Stimulated activated CD8-positive, alpha-beta memory T cell treated with anti-CD3 and anti-CD28 coated beads, Interleukin-4, amount 100 ng/mL, for 48 hours (primary cell): ENCODE measurements at places on chromosomes 2 and 18.

DNA sequence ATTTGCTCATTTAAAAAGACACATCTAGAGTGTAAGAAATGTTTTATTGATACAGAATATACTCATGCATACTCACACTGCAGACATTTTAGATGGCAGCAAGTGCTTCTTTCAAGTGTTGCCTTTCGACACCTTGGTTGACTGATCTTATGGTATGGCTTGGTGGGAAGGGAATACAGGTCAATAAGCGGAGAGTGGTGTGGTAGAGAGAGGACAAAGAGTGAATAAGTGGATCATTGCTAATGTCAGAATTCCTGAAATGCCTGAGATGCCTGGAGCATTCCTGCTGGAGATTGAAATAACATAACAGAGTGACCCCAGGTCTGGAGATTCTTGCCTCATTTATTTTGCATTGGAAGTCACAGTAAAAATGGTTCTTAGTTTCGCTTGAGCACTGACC lies 76.7 kb downstream of the RND3 start:
- no peak for DNase-seq

DNA sequence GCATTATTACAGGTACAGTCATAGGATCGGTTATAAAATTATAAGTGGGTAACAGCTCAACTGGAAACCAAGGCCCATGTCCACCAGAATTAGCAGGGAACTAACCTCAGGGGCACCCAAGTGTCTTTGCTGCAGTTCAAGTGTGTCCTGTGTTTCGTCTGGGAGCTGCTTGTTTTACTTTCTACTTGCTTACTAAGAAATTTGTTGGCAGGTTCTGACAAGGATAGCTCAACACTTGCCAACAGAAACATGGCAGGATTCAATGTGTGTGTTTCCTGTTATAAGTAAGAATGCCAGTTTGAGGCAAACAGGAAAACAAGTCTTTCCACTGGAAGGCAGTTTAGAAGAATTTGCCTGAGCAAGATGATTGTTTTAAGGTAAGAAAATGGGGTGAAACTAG lies 104.5 kb downstream of the EPHA4 start:
- DNase-seq = no peak

GRCh38 chr2:111884592-111884964 lies 585 bp upstream of the ANAPC1 start:
- DNase-seq = no peak

DNA sequence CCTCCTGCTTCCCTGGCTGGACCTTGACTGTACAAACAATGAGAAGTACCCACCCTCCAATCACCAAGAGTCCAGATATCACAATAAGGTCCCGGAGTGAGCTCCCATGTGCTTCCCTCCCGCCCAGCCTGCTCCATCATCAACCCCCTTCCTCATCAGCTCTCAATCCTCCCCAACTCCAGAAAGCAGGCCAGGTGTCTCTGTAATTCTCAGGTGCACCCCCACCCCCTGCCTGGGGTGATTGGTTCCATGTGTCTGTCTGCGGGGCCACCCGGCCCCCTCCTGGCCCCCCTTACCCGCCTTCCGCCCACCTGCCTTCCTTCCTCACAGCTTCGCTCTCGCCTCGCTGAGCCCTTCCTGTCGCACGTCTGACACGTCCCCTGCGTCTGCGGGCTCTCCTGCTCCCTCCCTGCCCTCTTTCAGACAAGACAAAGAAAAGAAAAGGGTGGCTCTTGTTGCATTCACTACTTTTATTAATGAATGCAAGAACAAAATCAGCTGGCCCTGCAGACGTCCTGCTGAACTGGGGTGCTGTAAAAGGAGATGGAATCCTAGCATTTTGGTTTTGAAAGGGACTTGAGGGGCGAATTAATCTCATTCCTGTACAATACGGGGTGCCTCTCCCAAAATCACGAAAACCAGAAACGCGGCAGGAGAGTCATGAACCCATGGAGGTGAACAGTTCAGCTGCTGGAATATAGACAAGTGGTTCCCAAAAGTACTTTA lies 26.5 kb upstream of the IGFBP2 start:
- DNase-seq = peak; percentile 83

- DNase-seq = no peak
Observed at GRCh38 chr2:30886080-30886479, 78.8 kb upstream of the CAPN13 start.

- no peak for DNase-seq
Observed at GRCh38 chr2:34991508-34992274, 1363.9 kb upstream of the CRIM1 start.

- no peak for DNase-seq
Observed at GRCh38 chr2:176648700-176649297, 379.6 kb downstream of the MTX2 start.

DNA sequence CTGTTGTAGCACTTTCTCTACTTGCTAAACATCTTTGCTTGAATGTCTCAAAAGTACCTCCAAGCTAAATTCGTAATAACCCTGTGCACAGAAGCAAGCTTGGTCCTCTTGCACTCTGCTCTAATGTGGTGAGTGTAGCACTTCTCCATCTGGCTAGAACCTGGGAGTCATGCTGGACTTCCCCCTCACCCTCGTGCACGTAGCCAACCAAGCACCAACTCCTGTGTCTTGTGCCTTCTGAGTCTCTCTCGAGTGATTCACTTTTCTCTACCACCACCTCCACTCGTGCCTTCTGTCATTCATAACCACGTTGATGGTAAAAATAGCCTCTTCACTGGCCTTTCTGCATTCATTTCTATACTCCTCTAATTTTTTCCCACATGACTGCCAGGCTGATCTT lies 91.9 kb upstream of the KCNE4 start:
- no peak for DNase-seq

- no peak for DNase-seq
Observed at GRCh38 chr18:79607361-79607952, 72.1 kb upstream of the CTDP1 start.

- no peak for DNase-seq
Observed at GRCh38 chr2:64311948-64312621, 141.9 kb upstream of the LGALSL start.

DNA sequence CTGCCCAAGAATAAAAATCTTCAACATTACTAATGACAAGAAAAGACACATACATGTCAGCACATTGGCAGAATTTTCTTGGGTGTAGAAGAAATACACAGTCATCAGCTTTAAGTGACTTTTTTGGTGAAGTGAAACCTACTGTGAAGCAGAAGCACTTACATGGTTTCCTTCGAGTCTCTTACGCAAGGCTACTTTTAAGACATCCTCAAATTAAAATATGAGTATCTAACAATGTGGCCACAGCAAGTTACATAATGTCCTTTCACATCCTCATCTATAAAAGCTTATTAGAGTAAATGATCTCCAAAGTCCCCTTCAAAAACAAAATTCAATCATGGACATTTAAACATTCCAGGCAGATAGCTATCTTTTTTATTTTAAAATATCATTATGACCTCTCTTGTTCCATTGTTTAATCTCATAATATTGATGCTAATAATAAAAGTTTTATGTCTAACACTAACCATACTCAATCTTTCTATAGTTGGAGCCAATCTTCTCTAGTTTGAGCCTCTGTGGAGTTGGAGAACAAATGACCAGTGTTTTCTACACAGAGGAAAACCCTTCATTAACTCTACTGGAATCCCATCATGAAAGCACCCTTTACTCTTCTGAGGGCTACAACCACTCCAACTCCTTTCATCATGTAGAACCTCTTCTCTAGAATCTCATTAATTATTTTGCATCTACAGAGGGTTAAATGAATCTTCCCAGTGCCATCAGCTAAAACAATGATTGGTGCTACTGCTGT lies 182.2 kb upstream of the ZFP36L2 start:
- DNase-seq = no peak

DNA sequence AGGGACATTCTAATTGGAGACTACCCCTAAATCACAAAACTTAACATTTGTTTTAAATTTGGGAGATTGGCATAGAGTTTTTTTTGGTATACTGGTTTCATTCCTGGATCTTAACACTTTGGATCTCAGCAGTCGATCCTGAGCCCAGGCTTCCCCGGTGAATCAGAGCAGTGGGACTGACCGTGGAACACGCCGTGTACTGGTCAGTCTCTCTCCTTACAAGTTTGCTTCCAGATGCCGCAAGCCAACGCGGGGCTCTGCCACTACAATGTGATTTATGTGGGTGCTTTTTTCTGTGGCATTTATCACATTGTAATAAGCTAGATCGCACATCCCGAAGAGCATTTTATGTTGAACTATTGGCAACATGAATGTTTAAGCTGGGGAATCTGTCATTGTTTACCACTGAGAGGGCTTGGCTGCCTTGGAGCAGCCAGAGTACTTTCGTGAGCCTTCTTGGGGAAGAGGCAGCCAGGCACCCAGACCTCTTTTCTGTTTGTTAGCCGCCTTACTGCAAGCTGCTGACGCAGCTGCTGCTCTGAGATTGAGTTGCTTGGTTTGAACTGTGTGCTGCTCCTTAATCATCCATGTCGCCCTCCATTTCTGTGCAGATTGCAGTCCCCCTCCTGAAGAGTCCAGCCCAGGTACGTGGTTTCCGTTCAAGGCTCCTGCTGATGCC lies 49.3 kb downstream of the COA5 start:
- DNase-seq = no peak

DNA sequence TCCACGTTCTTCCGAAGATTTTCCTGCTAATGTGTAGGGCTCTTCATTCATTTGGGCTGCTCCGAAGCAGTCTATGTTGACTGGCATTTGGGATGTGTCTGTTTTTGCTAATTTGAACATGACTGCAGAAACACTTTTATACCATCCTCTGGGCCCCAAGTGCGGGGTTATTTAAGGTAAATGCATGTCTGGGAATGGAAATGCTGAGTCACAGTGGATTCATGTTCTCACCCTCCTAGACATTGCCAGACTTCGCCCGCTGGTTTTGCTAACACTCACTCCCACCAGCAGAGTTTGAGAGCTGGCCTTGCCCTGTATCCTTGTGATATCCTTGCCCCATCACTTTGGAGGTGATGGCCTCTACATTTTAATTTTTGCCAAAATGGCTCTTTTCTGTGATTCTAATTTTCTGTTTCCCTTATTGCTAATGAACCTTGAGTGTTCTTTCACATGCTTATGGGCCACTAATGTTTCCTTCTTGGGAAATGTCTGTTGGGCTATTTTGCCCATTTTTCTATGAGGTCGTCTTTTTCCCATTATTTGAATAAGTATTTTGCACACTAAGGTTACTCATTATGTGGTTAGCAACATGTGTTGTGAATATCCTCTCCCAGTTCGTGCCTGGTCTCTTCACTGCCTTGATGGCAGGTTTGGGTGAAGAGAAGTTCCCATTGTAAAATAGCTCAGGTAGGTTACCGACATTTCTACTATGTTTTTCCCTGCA lies 204.1 kb downstream of the GLI2 start:
- no peak for DNase-seq

- DNase-seq = no peak
Observed at GRCh38 chr2:220188031-220188430, 560.6 kb downstream of the SLC4A3 start.

DNA sequence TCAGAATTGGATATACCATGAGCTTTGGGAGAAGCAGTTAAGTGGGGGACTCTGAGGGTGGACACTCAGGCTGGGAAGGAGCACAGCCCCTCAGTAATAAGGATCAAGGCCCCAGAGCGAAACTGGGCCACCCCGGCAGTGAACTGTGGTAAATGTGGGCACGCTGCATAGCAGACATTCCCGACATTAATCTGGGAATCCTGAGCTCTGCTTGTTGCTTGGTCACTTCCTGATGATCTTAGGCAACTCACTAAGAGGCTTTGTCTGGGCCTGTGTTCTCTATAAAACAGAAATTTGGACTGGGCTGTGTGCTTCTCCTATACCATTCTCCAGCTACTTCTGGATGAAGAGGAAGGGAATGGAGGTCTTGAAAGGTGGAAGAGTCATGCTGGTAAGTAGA lies 4.8 kb downstream of the TGFBRAP1 start:
- no peak for DNase-seq

GRCh38 chr2:213451542-213452239 lies 167.4 kb downstream of the SPAG16 start:
- DNase-seq = no peak
